Activated naive CD4-positive, alpha-beta T cell treated with anti-CD3 and anti-CD28 coated beads, Interleukin-2, amount 50 U/mL, for 16 hours (primary cell): ENCODE measurements at places on chromosomes 5 and 9.

DNA sequence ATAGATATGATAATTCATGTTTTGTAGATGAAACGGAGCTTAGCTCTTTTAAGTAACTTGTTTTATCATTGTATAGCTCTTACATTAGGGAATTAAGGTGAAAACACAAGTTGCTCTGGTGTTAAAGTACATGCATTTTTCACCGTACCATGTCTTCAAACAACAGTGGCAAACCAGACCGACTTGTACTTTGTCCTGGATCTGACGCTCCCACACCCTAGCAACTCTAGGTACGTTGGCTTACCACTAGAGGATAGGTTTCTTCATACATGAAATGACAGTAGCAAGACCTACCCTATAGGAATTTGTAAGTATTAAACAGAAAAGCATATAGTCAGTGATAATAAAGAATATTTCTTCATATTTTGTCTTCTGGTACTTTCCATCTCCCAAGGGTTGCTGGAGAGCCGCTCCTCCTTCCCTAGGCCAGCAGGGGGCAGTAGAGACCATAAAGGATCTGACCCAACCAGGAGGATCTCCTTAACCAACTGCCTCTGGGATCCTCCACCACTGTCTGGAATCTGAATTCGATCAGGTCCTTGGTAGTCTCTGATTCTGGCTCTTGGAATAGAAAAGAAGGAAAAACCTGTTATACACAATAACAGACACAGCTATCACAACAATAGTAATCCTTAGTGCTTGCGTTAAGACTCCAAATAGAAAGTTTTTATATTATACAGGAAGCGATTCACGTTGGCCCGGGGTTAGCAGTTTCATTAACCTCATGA lies 136.7 kb downstream of the CAVIN4 start:
- no peak for DNase-seq

GRCh38 chr5:1103505-1104326 lies 8.1 kb downstream of the SLC12A7 start:
- DNase-seq, result no peak

- DNase-seq, result no peak
Measured at GRCh38 chr5:35483780-35484179, 133.9 kb upstream of the SPEF2 start.

DNA sequence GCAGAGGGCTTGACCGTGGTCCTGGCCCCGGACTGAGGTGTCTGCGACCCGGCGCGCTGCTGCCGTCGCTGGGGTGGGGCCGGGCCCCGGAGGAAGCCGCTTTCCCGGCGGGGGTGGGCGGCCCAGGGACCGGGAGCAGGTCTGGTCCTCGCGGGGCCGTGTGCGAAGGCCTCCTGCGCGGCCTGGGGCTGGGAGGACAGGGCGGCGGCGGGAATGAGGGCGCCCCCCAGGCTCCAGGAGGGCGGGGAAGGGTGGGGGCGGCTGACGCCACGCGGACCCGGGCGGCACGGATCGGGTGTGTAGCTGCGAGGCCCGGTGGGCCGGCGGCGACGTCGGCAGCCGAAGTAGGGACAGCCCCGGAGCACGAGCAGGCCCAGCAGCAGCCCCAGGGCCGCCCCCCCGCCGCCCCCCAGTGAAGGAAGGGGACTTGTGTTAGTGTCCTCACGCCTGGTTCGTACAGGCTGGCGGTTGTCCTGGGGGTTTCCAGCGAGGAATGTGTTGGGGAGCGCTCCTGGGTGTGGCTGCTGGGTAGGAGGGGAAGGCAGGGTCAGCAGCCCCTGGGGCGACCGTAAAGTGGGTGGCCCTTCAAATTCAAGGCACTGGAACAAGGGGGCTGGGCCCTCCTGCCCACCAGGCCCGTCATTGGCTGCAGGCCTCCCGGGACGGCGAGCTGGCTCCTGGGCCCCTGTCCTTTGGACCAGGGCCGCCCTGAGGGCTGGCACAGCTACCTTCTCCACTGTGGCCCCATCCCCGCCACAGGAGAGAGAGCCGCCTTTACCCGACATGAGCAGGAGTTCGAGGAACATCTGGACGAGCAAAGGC lies 597 bp upstream of the TMEM250 start:
- DNase-seq, result no peak

GRCh38 chr5:150734579-150735384 lies 24.0 kb downstream of the DCTN4 start:
- no peak for DNase-seq

DNA sequence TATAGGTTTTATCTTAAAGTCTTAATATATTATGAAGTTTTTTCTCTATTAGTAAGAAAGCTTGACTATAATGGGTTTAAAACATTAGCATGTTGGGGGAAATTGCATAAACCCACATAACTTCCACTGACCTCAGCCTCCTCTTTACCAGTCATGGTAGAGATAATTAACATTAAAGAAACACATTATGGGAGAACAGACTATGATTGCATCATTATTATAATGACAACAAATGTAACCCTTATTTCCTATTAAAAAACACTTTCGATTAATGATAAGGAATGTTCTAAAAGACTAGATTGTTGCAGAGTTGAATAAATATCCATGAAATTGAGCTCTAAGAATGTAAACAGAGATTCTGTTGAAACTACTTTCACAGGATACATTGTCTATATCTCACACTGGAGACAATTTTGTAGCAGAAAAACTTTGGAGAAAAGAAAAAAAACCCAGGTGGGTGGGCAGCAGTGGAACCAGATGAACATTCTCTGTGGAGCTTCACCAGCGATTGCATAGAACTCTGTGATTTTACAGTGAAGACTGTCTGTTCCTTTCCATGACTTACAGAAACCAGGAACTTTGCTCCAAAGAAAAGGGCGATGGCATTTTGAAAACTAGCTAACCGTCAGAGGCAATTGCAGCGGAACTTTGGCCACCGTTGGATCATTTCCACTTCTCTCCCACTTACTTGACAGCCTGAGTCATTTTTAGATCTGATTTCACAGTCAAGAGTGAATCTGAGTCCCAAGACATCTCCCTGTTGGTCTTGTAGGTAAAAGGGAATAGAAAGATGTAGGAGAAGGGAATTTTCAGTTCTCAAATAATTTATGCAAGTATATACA lies 21.0 kb upstream of the ERAP2 start:
- no peak for DNase-seq

DNA sequence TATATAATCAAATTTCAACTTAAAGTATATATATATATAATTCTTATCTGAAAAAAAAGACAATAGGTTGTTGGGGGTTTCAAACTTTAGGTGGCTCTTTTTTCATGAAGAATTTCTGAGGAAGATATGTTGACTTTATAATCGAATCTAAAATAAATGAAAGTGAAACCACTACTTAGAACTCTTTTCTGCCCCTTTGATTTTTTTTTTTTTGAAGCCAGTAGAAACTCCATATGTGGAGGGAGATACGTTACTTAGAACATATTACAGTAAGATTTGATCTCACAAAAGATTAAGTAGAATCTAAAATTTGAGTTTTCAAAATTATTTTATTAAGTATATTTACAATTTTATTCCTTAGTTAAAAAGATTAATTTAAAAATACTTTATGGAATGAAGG lies 96.9 kb downstream of the ATG10 start:
- no peak for DNase-seq

DNA sequence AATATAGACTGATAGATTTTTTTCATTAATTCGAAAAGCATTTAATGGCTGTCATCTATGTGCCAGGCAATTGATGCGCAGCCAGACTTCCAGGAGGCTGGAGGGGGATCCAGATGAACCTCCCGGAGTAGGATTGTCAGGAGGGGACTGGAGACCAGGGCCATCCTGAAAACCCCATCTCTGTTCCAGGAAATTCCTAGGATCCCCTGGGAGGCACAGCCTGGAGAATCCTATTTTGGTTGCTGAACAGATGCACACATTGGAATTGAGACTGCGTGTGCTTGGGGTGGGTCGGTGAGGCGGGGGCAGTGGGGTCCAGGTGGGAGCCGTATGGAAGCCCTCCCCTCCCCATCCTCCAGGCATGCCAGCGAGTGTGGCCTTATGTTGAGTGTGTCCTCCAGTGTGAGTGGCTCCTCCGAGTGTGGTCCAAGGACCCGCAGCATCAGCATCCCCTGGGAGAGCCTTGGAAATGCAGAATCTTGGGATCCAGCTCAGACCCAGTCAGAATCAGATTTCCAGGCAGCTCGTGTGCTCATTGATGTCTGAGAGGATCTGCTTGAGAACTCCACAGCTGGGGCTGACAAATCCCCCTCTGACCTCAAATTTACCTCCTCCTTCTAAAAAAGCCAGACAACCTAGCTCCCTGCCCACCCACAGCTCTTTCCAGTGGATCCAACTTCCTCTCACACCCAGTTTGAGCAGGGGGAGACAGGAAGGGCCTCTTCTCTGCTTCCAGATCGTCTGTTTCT lies 38.7 kb downstream of the ROPN1L start:
- no peak for DNase-seq

- DNase-seq, result no peak
Measured at GRCh38 chr9:130943777-130944176, 4.7 kb upstream of the FIBCD1 start.

- DNase-seq, result no peak
Measured at GRCh38 chr9:89792189-89793123, 187.6 kb downstream of the GADD45G start.

DNA sequence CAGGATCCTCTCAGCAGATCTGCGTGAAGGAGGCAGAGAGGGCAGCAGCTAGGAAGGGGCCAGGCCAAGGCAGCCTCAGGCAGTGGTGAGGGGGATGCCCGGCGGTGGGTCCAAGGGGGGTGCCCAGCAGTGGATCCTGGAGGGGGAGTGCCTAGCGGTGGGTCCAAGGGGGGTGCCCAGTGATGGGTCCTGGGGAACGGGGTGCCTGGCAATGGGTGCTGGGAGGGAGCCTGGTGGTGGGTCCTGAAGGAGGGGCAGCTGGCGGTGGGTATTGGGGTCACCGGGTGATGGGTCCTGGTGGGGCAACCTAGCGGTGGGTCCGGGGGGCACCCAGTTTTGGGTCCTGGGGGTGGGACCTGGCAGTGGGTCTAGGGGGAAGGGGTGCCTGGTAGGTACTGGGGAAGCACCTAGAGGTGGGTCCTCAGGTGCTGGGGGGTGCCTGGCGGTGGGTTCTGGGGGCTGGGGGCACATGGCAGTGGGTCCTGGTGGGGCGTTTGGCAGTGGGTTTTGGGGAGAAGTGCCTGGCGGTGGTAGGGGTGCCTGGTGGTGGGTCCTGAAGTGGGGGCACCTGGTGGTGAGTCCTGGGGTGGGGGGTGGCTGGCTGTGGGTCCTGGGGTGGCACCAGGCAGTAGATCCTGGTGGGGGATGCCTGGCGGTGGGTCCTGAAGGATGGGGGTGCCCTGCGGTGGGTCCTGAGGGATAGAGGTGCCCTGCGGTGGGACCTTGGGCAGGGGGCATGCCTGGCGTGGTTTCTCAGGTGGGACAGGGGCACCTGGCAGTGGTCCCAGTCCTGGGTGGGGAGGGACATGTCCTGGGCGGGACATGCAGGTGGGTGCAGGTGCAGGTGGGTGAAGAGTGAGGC lies 1.9 kb downstream of the LRRC14B start:
- DNase-seq, result no peak

DNA sequence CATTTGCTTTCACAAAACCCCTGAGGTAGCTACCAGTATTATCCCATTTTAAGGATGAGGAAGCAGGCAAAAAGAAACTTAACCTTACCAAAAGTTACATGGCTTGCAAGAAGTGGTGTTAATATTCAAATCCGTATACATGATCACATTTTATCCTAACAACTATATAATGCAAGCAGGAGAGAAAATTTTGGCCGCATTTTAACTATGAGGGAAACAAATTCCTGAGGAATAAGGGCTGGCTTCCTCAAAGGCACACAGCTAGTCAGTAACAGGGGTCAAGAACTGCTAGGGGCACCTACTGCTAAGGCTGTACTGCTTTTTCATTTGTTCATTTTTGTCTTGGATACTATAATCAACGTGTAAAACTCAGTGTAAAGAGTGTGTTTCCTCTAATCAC lies 81.0 kb downstream of the LHFPL2 start:
- no peak for DNase-seq

GRCh38 chr9:136482046-136482792 lies 621 bp downstream of the SEC16A start:
- DNase-seq, result no peak

DNA sequence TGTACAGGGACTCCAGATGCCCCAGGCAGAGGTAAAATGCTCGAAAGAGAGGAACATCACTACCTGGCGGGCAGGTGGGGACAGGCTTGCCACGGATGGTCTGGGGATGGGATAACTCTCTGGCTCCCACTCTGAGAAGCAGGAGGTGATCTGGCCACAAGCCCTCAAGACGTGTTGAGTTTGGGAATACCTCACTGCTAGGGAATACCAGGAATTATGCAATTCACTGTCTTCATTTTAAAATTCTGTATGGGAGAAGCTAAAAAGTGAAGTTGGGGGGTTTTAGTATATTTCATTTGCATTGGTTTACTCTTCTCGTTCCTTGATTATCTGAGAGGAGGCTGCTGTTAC lies 510.4 kb downstream of the CCDC171 start:
- no peak for DNase-seq

GRCh38 chr5:156582193-156582598 lies 255.2 kb downstream of the SGCD start:
- DNase-seq, result no peak

DNA sequence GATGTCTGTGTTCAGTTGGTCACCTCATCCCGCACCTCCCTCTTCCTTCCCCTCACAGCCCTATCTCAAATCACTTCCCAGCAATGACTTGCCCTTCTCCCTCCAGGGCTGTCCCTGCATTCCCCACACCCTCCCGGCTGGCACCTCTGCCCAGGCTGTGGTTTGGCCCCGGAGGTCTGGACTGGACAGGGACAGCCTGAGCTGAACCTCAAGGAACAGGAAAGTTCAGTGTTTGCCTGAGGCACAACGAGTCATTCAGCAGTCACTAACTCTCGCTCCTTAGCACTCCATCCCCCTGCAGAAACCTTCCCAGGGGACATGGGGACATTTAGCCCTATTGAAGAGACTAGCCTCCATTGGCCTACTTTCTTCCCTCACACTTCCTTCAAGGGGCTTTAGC lies 58.3 kb upstream of the MAP3K1 start:
- no peak for DNase-seq

GRCh38 chr5:106017243-106017857 lies 1653.4 kb downstream of the EFNA5 start:
- no peak for DNase-seq

DNA sequence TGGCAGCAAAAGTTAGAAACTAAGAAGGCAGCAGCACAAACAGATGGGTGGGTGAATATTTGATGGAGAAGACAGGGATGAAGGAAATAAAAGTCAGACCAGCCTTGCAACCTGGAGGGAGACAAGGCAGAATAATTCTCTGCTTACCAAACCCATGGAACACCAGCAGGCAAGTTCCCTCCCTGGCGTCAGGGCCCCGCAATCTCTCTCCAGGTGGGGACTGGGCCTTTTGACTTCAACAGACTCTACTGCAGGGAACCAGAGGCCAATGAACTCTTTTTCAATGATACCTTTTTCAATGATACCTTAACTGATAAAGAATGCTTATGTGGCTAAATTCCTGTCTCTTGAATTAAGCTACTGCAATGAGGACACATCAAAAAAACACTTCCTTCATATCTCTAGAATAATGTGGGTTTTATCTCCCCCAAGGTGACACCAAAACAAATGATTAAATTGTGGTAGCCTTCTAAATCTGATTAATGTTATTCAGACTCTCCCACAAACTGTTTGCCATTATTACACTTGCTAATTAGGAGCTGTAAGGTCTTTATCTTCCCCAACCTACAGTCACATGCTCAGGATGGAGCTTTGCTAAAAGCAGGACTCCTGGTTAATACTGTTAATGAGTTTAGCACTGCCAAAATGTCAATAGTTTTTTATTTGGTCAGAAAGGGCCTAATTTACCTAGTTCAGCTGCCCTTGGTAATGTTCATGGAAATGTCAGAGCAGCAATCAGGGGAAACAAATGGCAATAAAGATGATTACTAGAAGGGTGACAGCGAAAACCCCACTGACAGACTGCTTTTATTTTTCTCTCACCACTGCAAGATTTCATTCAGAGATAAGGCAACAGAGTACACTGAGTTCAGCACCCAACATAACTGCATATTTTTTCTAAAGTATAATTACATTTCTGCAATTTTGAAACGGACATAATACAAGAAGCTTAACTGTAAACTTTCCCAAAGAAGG lies 165.5 kb downstream of the TSSK1B start:
- DNase-seq, result no peak
